Cerebellum (tissue), 4 donors: ENCODE measurements at places on chromosomes 2 and 18.

- DNase-seq = no peak
Observed at GRCh38 chr2:113867571-113867970, 22.3 kb upstream of the ACTR3 start.

DNA sequence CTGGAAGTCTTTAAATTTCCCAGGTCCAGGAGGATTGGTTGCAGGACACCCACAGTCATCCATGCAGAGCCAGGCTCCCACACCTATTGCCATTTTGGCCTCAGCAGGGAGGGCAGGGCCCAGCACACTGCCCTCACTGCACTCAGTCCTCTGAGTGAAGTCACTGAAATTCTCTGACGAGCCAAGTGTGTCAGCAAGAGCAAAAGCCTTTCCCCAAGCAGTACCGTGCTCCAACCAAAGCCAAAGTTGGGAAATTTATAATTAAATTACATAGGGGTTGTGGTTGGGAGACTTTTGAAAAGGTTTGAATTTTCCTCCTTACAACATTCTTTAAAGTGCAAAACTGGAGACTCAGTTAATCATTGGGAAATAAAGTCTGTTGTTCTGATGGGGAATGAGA lies 98.5 kb upstream of the CD226 start:
- DNase-seq = no peak

DNA sequence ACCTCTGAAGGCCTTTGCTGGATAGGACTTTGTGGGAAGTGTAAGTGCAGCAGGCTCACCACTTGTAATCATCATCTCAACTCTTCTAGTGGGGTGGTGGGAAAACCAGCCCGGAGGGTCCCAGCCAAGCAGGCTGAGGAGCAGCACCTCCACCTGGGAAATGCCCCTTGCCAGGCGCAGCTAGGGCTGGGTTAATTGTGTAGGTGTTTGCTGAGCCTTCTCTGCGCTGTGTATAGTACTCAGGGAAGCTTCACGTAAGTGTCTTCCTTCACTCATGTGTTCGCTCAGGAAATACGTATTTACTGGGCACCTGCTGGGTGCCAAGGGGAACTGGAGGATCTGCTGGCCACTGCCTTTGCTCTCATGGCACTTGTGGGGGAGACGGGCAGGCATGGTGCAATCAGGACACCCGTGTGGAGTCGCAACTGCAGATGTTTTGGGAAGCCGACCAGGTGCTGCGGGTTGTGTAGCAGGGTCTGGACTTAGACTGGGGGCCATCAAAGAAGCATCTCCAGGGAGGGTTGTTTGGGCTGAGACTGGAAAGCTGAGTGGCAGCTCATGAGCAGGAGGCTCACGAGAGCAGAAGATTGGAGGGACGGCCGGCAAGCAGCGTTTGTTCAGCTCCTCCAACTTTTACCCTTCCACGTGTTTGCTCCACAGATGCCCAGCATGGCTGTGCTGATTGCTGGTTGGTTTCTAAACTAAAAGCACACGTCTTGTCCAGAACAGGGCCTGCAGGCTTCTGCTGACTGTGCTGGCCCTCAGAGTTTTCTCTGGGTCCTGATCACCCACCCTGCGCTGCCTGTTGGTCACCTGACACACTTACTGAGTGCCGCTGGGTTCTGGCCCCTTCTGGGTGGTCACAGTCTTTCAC lies 164.6 kb downstream of the LDLRAD4 start:
- DNase-seq = no peak

GRCh38 chr2:234963773-234964615 lies 12.2 kb downstream of the SH3BP4 start:
- DNase-seq = no peak

GRCh38 chr2:187008111-187008510 lies 159.1 kb upstream of the ZSWIM2 start:
- DNase-seq = no peak

GRCh38 chr2:96934831-96935540 lies 51.4 kb downstream of the FAM178B start:
- no peak for DNase-seq

DNA sequence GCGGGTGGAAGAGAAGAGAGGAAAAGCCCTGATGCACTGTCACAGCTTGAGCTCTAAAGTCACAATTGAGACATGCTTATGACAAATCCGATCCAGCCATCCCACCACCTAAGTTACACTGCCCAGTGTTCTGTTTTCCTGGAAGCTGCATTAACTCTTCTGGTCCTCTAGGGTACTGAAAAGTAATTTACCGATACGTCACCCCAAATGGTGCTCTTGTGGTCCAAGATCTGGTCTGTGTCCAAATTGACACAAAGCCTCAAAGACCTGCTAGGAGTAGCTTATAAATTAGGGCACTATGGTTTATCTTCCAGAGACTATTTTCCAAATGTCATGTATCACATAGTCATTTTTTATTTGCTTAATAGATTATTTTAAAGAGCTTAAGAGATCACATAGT lies 186.7 kb upstream of the ETAA1 start:
- DNase-seq = no peak

DNA sequence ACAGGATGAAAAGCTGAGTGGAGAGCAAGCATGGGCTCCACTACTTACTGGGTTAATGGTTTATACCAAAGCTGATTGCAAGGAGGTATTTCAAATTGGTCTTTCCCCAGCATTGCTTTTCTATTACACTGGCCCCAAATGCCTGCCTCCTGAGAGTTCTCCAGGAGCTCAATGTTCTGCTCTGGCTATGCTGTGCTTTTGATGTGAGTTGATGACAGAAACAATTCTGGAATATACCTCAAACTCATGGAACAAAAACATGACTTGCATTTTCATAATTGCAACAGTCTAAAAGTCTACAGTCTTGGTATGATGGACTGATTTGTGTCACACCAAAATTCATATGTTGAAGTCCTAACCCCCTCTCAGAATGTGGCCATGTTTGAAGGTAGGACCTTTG lies 258.0 kb downstream of the CDH20 start:
- no peak for DNase-seq

DNA sequence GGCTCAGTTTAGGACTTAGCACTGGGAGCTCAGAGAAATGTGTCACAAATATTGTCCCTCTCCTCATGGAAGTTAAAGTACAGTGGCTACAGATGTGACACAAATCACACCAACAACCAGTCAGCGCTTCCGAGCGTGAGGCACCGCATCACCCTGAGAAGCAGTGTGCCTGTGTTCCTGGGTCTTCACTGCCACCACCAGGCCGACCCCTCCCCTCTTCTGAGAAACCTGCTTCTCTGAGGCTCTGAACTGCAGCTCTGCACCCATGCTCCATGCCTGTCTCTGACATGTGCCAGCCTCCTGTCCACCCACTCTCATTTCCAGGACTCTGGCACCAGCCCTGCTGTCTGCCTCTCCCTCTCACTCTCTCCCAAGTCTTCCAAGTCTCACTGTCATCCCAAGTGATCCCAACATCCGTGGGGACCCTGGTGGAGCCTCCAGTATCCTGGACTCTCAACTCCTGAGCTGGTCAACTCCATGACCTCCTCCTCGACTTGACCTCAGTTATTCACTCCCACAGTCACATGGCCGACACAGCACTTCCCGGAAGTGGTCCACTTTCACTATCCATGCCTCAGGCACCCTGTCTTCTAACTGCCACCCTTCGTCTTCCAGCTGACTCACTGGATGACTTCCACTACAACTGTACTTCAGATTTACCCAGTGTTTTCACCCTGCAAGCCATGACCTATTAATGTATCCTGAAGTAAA lies 73.5 kb downstream of the FBXO15 start:
- DNase-seq = no peak

GRCh38 chr18:46069524-46069923 lies 2.5 kb downstream of the PSTPIP2 start:
- DNase-seq = no peak

DNA sequence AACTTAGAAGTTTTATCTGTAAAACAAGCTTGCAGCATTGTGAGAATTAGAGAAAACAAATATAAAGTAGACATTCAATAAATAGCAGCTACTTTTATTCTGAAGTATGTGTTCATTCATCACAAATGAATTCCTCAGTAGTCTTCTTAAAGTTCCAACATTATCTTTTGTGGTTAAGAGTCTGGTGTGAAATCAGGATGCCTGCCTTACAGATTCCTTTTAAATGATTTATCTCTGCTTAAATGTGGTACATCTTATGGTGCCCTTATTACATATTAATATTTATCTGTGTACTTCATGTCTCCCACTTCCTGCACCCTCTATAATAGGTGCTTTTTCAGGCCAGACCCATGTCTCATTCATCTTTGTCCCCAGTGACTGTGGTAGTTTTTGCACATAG lies 595.0 kb downstream of the STK39 start:
- DNase-seq = no peak

DNA sequence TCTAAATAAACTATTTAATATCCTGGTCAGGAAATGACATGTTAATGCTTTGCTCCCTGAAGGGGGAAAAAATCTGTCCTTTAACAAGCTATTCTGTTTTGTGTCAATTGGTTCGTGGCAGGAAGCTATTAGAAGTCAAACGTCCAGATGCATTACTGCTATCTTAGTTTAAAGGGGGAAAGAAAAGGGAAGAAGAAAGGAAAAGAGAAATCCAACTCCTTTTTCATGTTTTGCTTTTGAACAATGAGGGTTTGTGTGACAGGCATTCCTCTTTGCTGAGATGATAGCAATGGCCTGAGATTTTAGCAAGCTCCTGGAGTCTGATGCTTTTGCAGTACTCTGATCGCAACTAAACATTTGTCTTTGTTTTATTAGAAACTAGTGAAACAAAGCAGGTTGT lies 24.6 kb downstream of the TRIB2 start:
- no peak for DNase-seq

- DNase-seq = no peak
Observed at GRCh38 chr2:207260947-207261346, 95.2 kb upstream of the KLF7 start.

GRCh38 chr2:178298785-178299212 lies 104.5 kb downstream of the OSBPL6 start:
- no peak for DNase-seq
